Muscle of arm (tissue), 14 donors: ENCODE measurements at places on chromosomes 2 and 18.

GRCh38 chr18:13377496-13377895 is 158.9 kb downstream of the LDLRAD4 start:
- no peak for DNase-seq

GRCh38 chr2:145601361-145601925 is 1081.5 kb upstream of the ZEB2 start:
- DNase-seq: no peak

GRCh38 chr2:1222056-1222455 is 191.2 kb upstream of the TPO start:
- no peak for DNase-seq

- DNase-seq: no peak
These were observed 285.8 kb upstream of the REV1 start for GRCh38 chr2:99775585-99775984.

DNA sequence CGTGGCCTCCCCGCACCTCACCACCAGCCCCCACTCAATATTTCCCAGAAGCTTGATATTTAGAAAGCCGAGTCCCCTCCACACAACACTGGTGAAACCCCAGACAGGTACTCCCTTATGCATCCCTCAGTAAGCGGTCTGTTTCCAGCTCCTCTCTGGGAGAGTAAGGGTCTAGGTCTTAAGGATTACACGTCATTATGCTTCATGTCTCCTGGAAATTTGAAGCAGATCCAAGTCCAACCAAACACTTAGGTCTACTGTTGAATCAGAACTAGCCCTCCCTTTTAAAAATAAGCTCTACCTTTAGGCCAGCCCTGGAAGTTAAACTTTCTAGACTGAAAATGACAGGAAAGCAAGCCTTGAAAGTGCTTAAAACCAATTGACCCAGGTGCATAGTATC is 1.5 kb upstream of the OST4 start:
- DNase-seq: no peak
